ENCODE measurements at places on chromosomes 12 and 14.

DNA sequence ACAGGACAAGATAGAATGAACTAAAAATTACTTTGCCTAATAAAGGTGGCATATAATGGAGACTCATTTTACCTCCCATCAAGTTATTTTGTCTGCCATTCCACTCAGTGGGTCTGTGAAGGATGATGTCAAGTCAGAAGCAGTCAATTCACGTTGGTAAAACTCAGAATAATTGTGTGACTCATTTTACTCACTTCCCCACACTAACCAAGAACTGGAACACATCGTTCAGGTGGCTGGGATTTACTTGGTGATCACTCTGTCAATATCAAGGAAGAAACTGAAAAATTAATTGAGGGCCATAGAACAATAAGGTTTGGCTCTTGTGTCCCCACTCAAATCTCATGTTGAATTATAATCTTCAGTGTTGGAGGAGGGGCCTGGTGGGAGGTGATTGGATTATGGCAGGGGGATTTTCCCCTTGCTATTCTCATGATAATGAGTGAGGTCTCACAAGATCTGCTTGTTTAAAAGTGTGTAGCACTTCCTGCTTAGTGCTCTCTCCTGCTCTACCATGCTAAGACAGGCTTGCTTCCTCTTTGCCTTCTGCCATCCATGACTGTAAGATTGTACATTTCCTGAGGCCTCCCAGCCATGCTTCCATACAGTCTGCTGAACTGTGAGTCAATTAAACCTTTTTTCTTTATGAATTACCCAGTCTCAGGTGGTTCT, 35.7 kb upstream of the GTF2A1 start:
- DNase-seq, result peak; percentile 30

DNA sequence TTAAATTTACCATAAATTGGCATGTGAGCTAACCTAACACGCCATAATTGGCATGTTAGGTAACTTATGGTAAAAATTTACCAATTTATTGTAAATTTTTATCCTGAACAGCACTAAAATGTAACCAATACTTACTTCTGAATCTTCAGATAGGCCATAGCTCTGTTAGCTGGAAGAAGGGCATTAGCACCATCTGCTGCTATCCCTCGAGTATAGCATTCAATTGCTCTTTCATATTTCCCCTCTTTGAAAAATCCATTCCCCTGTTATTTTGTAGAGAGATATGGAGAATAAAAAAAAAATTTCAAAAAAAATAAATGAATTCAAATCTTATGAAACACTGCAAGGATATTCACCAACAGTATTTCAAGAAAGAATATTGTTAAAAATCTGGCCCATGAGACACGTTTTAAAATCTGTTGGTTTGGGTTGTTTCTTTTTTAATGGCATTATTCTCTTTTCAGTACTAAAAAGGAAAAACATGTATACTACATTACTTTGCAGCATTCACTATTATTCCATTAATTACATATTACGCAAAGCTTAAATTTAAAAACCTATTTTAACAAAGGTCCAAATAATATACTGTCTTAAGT, 19.1 kb downstream of the RPAP3 start:
- peak; percentile 62 for DNase-seq

DNA sequence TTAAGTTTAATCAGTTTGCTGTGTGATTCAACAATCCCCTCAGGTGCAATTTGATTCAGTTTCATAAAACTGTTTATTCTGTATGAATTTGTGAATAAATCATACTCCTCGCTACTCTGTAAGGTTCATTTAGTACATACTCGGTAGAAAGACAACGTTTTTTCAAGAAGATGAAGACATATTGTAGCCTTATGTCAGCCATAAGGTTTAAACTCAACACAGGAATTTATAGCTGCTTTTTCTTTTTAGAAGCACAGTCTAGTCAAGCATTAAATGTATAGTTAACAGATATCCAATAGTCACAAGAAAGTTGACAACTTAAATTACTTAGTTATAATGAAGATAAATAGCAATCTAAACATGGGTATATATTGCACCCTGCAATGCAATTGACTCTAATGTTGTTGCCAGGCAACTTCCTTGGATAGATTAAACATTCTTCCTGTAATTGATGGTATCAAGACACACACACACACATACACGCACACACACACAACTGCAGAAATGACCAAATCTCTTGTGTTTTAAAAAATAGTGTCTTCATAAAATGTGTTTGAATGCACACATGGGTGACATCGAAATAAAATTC, 151.5 kb upstream of the MGAT4C start:
- DNase-seq, result no peak

- peak; percentile 78 for DNase-seq
Observed at GRCh38 chr14:29548948-29549370, 378.7 kb downstream of the PRKD1 start.

GRCh38 chr12:112482733-112483132, 64.0 kb downstream of the PTPN11 start:
- no peak for DNase-seq

DNA sequence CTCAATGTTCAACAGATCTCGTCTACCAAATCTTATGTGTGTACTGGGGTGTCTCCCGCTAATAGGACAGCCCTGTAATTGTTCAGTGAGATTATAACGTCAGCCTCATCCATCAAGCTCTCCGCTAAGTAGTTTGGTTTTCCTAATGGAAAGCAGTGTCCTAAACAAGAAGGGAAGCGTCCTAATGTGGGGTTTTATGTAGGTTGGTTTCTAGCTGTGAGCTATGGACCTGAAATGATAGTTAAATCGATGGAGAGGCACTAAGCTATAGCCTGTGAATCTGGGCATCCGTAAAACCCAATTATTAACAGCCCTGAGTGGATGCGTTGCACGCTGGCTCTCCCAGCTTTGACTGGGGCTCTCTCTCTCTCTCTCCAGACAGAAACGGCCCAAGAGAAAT, 9.2 kb upstream of the MAP1LC3B2 start:
- no peak for DNase-seq

DNA sequence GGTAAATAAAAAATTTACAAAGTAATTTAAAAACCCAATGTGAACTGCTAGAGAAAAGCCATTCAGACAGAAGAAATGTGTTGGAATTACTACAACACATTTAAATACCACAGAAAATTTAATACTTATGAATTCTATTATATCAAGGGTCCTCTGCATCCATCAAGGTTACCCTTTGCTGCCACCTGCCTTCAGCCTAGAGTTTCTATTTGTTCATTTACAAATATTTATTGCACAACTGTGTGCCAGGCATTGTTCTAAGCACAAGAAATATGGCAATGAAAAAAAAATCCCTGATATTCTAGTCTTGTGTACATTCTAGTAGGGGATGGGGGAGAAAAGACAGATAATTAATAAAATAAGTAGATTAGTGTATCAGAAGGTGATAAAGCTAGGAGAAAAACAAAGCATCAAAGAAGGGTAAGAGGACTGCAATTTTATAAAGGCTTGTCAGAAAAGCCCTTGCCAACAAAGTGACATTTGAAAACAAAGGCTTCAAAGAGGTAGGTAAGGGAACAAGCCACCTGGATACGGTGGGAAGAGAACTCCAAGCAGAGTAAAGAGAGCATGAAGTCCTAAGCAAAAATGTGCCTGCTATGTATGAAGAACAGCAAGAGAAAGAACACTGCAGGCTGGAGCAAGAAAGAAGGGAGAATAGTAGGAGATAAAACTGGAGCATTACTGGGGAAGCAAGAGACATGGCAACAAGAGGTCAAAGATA, 59.1 kb upstream of the SLC6A13 start:
- peak; percentile 16 for DNase-seq

DNA sequence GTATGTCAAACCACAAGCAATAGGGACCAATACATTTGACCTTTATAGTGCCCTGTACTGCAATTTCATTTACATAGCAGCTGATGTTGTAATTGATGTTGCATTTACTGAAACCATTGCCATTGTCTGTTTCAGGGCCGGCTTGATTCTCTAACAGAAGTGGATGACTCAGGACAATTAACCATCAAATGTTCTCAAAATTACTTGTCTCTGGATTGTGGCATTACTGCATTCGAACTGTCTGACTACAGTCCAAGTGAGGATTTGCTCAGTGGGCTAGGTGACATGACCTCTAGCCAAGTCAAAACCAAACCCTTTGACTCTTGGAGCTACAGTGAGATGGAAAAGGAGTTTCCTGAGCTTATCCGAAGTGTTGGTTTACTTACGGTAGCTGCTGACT, 216.0 kb downstream of the AKAP6 start:
- DNase-seq, result no peak

DNA sequence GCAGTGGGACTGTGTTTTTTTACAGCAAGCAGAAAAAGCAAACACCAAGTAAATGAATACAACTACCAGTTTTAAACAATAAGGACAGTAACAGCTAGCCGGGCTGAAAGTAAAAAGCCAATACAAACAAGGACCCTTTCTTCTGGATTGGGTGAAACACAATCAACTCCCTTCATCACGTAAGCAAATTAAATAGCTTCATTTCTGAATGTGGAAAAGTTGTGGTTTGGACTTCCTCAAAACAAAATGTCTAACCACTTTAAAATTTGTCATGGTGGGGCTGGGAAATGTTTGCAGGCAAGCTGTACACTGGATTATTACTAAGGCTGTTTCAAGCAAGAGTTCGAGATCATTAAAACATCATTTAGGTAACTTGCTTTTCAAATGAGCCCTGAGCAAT, 47.4 kb downstream of the TCHP start:
- peak; percentile 83 for DNase-seq

DNA sequence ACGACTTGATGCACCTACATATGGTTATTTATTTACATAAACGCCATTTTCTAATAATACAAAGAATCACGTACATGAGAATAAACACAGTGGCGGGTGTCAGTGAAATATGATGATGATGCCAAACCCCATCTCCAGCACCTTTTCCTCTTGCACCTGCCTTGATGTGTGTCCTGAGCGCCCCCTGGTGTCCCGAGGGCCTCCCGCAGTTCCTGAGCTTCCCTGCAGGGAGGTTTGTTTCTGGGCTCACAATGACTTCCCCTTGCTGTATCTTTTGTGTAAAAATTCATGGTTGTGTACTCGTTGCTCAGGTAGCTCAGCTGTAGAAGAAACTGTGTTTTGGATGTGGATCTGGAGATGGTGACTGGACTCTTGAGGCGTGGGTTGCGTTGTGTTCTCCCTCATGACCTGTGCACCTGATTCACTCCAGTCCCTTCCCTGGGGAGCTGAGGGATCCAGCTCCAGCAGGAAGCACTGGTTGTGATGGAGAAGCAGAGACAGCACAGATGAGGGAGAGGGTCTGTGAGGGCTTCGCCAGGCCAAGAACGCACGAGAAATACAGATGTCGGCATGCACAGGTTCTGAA, 1037.8 kb downstream of the TMEM121 start:
- no peak for DNase-seq

- no peak for DNase-seq
Observed at GRCh38 chr14:67497716-67498115, 9.2 kb upstream of the TMEM229B start.

- no peak for DNase-seq
Observed at GRCh38 chr14:85542623-85543022, 12.7 kb downstream of the FLRT2 start.

DNA sequence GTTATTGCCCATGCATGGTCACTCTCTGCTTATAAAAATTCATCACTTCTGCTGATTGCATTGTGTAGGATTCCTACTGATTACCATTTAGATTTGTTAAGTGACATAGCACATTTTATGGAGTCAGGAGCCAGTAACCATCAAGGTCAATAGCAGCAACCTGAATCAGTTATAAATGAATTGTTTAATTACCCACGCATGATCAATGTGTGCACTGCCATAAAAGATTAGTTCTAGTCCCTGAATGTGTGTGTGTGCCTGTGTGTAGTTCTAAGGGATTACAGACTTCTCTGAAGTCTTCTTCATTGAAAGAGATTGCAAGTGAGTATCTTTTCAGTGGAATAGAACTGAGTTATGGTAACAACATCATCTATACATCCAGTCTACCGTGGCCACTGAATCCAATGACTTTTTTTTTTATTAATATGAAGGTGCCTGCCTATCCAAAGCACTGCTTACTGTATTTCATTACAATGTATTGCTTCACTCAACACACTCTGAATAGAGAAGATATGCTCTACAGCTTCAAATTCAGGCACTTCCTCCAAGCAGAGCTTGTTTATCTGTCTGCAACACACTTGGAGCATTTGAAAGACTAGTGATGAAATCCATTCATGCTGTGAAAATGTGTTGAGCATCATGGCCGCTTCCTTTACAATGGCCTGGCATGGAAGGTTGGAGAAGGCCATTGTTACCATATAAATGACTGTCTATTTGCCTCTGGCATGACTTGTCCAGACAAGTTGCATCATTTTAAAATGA, 381.7 kb downstream of the DIO2 start:
- no peak for DNase-seq

DNA sequence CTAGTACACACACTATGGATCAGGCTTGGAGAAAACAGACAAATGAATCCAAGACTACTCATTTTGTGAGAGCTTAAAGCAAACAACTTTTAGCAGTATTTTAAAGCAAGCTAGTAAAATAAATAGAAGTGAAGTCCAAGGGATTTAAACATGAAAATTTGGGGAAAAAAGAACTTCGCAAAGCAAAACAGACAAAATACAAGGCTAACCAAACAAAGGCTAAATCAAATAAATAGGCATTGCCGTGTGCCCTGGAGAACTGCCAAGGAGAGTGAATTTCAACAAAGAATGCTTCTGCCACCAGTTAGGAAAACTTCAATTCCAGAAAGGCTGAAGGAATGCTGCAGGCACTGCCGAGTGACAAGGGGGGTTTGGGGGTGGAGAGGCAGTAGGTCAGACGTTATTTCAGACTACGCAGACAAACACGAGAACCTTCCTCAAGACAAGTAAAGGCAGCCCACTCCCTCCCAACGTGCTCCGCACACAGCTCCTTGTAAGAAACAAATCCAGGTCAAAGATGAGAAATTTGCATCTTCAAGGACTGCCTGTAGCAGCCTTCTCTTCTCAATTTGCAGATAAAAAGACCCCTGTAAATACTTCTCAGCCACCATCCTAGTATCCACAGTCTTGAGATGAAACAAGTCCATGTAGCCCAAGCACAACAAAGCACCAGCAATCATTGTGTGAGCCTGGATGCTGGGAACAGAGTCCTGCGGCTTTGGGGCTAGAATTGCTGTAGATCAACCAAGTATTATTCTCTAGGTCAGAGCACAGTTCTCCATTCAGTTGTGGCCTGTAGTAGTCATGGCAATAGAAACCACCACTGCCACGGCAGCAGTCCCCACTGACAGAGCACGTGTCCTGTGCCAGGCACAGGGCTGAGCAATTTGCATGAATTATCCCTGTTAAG, 43.3 kb downstream of the EFCAB11 start:
- DNase-seq, result peak; percentile 92

- no peak for DNase-seq
Observed at GRCh38 chr12:108240027-108240785, 98.9 kb downstream of the CMKLR1 start.

DNA sequence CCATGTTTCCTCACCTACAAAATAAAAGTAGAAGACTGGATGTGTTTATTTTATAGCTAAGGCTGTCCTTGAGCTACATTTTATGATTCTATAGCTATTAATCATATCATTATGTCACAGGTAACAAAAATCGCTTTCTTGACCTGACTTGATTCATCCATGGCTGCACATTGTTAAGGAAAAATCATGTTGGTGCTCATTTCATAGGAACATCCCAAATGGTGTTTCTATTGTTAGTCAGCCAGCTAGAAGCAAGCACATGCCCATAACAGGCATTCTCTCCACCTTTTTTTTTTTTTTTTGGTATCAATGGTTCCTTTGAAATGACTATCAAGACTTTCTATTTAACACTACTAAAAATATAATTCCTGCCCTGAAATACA, 45.3 kb upstream of the PTHLH start:
- no peak for DNase-seq

Measured in astrocyte of the hippocampus (primary cell).